SK-N-MC (cell line): ENCODE measurements at places on chromosomes 5 and 9.

DNA sequence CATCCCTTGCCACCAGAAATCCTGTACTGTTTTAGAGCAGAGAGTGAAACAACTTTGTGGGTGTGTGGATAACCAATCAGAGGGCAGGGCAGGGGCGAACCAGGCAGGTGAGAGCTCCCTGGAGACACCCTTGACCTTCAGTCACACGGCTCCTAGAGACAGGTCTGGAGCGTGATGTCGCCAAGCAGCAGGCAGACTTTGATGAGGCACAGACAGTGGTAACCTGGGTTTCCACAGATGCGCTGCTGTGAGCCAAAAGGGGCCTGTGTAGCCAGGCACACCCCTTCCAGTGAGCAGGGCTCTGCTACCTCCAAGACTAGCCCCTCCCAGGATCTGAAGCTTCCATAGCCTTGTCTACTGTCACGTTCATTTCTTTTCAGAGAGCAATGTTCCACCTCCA is 317.8 kb upstream of the ADCY2 start:
- DNase-seq, result no peak

GRCh38 chr9:134751622-134752021 is 110.0 kb downstream of the COL5A1 start:
- no peak for DNase-seq

GRCh38 chr5:136205061-136205702 is 12.2 kb upstream of the SMIM32 start:
- no peak for DNase-seq

DNA sequence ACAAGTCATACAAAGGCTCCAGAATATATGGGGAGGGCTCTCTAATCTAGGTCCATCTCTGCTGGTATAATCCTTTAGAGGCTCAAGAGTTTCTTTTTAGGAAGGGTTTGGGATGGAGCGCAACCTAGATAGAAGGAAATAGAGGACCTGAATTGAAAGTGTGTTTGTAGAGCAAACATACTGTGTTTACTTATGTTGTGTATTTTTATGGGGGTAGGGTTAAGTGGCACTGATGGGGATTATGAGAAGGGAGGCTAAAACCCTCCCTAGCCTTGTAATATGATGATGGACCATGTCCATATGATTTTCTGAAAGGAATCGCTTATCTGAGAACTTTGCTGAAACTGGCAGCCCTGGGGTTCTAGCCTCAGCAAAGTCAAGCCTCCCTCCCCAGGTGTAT is 4.4 kb upstream of the ELL2 start:
- DNase-seq, result no peak

GRCh38 chr5:150122158-150122510 is 33.5 kb downstream of the PDGFRB start:
- DNase-seq, result no peak

DNA sequence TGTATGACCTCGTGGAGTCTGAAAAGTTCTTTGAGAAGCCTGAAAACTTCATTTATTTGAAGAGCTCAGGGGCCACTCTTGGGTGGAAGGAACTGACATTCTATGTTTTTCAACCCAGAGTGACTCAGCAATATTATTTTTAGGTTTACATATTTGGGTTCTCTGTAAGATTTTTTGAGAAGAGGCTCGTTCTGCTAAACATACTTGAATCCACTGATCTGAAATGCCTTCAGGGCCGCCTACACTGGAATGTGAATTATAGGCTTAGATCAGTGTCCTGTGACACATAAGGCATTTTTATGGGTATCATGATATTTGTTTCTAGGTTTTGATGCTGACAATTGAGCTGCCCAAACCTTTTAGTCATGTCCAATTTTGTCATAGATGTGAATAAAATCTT is 86.2 kb downstream of the PSAT1 start:
- DNase-seq, result no peak

- DNase-seq, result no peak
Observed at GRCh38 chr9:115837618-115838017, 316.0 kb upstream of the PAPPA start.

DNA sequence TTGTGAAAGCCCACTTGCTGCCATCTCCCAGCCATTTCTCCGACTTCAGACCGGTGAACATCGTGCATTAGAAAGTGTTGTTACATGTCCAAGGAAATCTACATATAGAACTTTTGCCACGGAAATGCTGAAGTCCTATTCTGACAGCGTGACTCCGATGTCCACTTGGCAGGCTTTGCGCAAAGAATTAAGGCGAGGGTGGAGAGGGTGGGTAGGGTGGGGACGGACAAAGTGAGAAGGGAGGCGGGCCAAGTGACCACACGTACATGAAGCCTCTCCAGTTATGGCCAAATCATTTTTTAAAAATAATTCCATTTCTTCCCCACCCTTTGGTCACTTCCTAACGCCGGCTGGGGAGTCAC is 460 bp upstream of the ACO1 start:
- DNase-seq, result no peak

GRCh38 chr5:82314964-82315758 is 37.0 kb upstream of the RPS23 start:
- no peak for DNase-seq

- DNase-seq, result no peak
Observed at GRCh38 chr9:7139886-7140285, 382.1 kb downstream of the KDM4C start.

DNA sequence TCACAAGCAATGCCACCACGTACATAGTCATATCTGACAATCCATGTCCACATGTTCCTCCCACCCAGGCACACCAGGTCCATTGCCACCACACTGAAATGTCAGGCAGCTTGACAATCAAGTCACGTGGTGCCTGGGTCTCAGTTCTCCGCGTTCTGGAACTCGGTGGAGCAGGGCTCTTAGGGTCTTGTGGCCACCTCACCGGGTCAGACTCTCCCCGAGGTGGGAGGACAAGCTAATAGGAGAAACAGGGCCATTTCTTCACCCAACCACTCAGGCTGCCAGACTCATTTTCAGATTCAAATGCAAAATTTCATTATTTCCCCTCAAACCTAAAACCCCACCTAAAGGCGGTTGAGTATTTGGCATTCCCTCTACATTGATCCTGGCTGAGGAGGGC is 200.5 kb upstream of the GAS1 start:
- no peak for DNase-seq

GRCh38 chr5:45410304-45410995 is 285.7 kb downstream of the HCN1 start:
- no peak for DNase-seq

- DNase-seq, result no peak
Observed at GRCh38 chr5:135543485-135544304, 7.9 kb upstream of the NEUROG1 start.

GRCh38 chr9:35859310-35859989 is 10.8 kb downstream of the OR13J1 start:
- DNase-seq, result no peak

- DNase-seq, result no peak
Observed at GRCh38 chr5:61263561-61264272, 68.3 kb upstream of the ZSWIM6 start.

DNA sequence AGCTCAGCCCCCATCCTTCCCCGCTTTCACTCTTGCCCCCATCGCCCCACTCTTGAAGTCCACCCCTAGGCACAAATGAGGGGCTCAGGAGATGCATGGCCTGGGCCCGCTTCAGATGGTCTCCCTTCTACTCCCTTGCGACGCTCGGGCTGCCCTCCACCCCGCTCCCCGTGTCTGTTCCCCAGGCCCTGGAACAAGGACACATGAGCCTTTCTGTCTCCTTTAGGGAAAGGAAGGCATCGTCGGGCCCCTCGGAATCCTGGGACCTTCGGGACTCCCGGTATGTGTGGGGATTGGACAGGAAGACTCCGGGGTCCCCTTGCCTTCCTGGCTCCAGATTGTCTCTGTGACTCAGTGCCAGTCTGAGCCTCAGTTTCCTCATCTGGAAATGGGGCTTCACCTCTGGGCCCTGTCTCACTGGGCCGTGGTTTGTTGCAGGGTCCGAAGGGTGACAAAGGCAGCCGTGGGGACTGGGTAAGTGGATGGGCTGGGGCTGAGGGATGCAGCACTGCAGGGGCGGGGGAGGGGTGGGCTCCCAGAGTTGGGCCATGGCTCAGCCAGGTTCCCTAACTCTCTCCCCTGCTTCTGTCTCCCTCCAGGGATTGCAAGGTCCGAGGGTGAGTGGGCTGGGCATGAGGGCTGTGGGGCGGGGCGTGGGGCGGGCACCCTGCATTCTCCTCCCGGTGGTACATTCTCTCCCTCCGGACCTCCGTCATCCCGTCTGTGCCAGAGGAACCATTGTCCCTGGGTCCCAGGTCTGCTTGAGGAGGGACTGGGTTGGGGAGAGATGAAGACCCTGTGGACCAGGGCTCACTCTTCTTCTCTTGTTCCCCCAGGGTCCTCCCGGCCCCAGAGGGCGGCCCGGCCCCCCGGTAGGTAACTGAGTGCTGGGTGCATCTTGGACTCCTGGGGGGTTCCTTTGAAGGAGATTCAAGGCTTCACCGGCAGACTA is 21.8 kb upstream of the ORM1 start:
- no peak for DNase-seq
